GF-D8 (cell line): ENCODE measurements at places on chromosomes 7 and 10.
A peak's percentile ranks its signal among the peaks of the same experiment; 100 is the strongest.

GRCh38 chr7:100370303-100370702 lies 3.0 kb upstream of the PILRA start:
- no peak for DNase-seq

DNA sequence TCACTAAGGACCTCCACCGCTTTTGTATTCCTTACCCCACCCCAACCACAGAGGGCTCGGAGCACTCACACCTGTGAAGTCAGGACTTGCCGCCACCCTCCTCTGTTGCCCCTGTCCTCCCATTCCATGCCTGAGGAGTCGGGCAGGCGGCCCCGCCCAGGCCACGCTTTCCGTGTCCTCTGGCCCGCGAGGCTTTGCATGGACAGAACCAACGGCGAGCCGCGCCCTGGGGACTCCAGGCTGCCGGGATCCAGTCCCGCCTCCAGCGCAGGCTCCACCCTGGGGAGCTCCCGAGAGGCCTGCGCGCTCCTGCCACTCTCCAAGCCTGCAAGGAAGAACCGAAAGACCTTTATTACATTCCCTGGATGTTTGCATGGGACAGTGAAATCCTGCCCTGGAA lies 366.4 kb upstream of the POM121L12 start:
- no peak for DNase-seq

- no peak for DNase-seq
Measured at GRCh38 chr7:90648107-90648506, 52.0 kb downstream of the CDK14 start.

DNA sequence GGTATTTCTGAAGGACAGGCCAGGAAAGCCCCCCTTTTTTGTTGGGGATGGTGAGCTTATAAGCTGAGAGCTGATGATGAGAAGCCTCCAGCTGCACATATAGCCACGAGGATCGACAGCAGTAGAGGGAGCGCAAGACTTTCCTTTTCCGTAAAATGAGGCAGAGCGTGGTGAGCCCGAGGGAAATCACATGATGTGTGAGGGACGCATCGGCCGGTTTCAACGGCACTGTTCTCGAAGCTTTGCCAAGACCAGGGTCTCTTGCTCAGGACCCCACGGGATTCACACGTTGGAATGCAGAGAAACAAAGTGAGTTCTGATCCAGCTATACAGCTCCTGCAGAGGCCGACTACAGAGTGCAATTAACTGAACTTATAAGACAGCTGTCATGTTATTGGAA lies 55.7 kb downstream of the ADAM12 start:
- DNase-seq = no peak

- DNase-seq = peak; percentile 74
Measured at GRCh38 chr7:99473315-99473596, 566 bp downstream of the ZNF789 start.

- DNase-seq = no peak
Measured at GRCh38 chr10:89632824-89633223, 12.2 kb downstream of the PANK1 start.

GRCh38 chr10:62050893-62051433 lies 149.5 kb downstream of the ARID5B start:
- DNase-seq = no peak
